Activated CD8-positive, alpha-beta memory T cell treated with anti-CD3 and anti-CD28 coated beads, Interleukin-2, amount 10 ng/mL, durations not matched to agents 7 days and 5 days (primary cell): ENCODE measurements at places on chromosomes 1 and 21. TPM values are rescaled to one million over a fixed set of nuclear protein-coding genes. Genes with fewer than 3 reads are reported as not detected.

DNA sequence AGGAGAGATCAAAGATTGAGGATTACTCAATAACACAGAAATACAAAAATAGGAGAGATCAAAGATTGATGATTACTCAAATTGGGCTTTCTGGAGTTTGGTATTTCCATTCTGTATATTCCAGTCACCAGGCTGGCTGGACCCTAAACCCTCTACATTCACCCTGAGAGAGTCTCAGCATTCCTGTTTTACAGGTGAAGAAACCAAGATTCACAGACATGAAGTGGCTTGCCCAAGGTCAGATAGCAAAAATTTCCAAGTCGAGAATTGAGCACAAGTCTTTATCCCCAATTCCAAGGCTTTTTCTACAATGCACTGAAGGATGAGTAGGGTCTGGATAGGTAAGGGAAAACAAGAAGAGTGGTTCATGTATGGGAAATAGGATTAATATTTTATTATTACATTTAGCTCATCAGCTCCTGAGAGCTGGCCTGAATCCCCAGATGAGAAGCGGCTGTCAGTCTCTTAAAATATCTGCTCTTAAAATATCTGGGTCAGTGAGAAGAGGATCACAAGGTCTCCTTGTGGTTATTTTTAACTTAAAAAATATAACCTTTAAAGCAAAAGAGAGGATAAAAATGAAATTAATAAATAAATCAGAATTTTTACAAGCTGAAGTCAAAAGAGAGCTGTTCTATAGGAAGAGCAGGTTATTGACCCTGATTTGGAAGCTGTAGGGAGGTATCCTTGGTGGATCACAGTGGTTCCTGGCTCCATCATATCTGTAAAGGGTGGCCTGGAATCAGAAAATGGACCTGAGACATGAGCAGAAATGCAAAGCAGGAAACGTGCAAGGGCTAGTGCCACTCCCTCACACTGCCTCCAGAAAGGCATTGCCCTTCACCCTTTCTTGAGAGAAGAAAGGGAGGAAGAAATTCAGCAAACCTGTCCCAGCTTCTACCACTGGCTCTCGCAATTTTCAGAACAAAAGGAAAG lies 29.1 kb upstream of the SEC16B start:
- no peak for DNase-seq

- DNase-seq, result no peak
Measured at GRCh38 chr21:35563885-35564451, 496.4 kb downstream of the SETD4 start.

DNA sequence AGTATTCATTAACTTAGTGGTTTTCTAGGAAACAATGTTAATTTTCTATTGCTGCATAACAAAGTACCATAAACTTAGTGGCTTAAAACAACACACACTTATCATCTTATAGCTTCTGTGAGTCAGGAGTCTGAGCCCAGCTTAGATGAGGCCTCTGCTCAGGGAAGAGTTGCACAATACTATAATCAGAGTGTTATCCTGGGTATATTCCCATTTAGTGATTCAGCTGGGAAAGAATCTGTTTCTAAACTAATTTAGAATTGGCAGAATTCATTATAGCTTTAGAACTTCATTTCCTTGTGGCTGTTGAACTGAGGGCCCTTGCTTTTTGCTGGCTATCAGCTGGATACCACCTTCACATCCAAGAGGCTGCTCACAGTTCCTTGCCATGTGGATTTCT lies 515.5 kb downstream of the BRINP3 start:
- DNase-seq, result no peak

- DNase-seq, result no peak
Measured at GRCh38 chr1:224266915-224267856, 62.8 kb downstream of the NVL start.

DNA sequence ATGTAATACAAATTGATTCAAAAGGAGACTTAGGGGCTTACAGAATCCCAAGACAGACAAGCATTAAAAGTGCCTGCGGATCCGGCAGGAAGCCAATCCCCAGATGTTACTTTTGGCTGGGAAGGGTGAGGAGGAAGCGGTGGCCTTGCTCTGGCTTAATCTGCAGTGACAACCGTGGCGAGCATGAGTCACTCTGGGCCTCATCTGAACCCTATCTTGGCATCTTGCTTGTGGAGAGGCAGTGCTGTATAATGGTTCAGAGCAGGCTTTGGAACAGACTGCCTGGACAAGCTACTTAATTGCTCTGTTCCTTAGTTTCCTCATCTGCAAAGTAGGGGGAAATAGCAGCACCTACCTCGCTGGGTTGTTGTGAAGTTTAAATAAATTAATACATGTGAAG lies 74.1 kb downstream of the XCL2 start:
- DNase-seq, result peak; percentile 83

DNA sequence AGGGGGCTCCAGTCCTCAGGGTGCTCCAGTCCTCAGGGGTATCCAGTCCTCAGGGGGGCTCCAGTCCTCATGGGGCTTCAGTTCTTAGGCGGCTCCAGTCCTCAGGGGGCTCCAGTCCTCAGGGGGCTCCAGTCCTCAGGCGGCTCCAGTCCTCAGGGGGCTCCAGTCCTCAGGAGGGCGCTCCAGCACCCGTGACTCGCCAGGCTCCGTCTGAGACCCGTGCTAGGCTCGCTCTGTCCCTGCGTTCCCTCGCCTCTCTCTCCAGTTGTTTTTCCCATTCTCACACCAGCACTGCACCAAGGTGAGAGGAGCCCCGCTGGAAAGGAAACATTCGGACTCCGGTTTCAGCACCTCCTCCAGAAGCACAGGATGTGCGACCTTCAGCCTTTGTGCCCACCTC lies 9.4 kb upstream of the OR2M2 start:
- no peak for DNase-seq

GRCh38 chr1:4411862-4412261 lies 242.5 kb upstream of the AJAP1 start:
- DNase-seq, result no peak

- peak; percentile 61 for DNase-seq
Measured at GRCh38 chr1:160779626-160780397, 16.2 kb upstream of the LY9 start.

- DNase-seq, result peak; percentile 64
Measured at GRCh38 chr1:10693497-10694273, 102.8 kb downstream of the CASZ1 start.

DNA sequence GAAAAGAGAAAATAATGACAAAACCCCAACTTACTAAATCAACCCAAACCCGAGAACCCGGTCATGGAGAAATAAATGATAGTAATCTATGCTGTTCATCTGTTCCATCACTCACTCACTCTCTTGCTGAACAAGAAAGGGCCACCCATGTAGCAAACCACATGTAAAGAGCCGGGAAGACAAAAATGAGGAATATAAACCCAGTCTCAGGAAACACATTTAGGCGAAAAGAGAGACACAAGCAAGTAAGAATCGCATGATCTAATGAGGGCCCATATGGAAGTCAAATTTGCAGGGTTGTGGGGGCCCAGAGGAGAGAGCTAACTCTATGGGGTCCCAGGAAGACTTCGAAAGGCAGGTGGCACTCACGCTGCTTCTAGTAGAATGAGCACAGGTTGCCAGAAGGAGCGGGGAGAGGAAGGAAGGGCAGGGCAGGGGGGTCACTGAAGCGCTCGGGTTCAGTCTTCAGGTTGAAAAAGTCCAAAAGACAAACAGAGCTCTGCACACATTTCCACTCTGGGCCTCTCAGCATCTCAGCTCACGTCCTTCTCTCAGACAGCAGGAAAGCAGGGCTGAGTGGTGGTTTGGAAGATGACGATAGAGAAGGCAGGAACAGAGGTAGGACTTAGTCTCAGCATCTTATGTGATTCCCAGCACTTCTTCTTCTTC lies 142.9 kb upstream of the KRTAP19-8 start:
- no peak for DNase-seq

- peak; percentile 94 for DNase-seq
Measured at GRCh38 chr1:183470147-183470960, 1.9 kb upstream of the SMG7 start.

- no peak for DNase-seq
Measured at GRCh38 chr1:50264590-50264989, 155.9 kb downstream of the ELAVL4 start.

GRCh38 chr1:66613187-66613586 lies 79.2 kb downstream of the SGIP1 start:
- no peak for DNase-seq

GRCh38 chr21:16363100-16363499 lies 633.3 kb downstream of the USP25 start:
- no peak for DNase-seq

The LRRC53 gene
- not detected for total RNA-seq

The DNM3 gene
- total RNA-seq, result 2.2 TPM

The CDK18 gene
- total RNA-seq, result 4.0 TPM

The LGR6 gene
- 0.26 TPM for total RNA-seq

The SPRR3 gene
- total RNA-seq, result not detected

The GBP4 gene
- 78.6 TPM for total RNA-seq
